ENCODE measurements at places on chromosomes 5 and 9.

DNA sequence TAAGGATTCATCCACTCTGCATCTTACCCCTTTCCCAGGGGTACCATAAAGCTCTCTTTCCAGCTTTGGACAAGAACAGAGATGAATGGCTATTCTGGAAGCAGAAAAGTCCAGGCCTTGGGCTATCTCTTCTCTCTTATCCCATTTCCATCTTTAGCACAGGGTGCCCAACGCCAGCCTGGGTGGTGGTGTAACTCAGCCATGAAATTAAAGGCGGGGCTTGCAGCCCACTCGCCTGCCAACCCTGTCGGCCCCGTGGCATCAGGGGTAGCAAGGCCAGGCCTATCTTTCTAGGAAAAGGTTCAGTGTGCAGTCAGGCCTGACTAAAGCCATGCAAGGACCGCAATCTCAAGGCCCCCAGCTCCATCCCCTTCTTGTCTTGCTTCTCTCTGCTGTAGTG lies 78.7 kb downstream of the FGF18 start:
- DNase-seq: no peak

- DNase-seq: no peak
These were observed 71.4 kb downstream of the CARTPT start for GRCh38 chr5:71790433-71790832.

GRCh38 chr9:131511416-131511815 lies 8.7 kb downstream of the POMT1 start:
- no peak for DNase-seq

DNA sequence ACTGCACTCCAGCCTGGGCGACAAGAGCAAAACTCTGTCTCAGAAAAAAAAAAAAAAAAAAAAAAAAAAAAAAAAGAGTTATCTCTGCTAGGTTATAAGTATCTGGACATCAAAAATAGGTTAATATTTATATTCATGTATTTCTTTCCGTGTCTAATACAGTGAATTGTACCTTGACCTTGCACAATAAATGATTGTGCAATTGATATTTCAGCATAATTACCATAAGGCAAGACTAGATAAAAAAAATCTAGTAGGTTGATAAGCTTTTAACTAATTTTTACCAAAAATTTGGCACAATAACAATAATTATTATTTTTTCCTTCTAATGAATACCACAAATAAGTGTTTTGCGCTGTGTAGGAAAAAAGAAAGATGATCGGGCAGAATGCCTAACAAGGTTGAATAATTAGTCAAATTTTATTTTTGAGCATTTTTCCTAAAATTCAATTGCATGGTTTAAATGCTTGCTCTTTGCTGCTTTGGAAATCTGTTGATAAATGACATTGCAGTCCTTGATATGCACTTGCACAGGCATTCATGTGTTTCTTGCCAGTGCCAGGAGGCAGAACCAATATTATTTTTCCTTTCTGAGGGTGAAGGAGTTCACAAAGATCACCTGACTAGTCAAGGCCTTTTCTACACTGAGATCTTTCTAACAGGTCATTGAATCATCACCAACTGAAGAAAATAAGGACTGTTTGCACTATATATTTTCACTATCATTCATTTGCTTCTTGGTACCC lies 127.5 kb downstream of the ARRDC3 start:
- no peak for DNase-seq

GRCh38 chr5:132526290-132526973 lies 16.9 kb downstream of the IL5 start:
- no peak for DNase-seq

- peak; percentile 38 for DNase-seq
These were observed 471.1 kb upstream of the MPDZ start for GRCh38 chr9:13750639-13751038.

DNA sequence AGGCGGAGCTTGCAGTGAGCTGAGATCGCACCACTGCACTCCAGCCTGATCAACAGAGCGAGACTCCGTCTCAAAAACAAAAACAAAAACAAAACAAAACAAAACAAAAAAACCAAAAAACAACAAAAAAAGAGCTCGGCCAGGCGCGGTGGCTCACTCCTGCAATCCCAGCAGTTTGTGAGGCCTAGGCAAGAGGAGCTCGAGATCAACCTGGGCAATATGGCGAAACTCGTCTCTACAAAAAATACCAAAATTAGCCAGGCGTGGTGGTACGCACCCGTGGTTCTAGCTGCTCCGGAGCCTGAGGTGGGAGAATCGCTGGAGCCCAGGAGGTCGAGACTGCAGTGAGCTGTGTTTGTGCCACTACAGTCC lies 20.2 kb downstream of the TRIM7 start:
- no peak for DNase-seq

GRCh38 chr5:143063175-143063970 lies 293.2 kb downstream of the ARHGAP26 start:
- peak; percentile 13 for DNase-seq

GRCh38 chr9:15116130-15116580 lies 190.9 kb downstream of the TTC39B start:
- no peak for DNase-seq

GRCh38 chr5:67095346-67096171 lies 101.0 kb downstream of the CD180 start:
- peak; percentile 74 for DNase-seq

DNA sequence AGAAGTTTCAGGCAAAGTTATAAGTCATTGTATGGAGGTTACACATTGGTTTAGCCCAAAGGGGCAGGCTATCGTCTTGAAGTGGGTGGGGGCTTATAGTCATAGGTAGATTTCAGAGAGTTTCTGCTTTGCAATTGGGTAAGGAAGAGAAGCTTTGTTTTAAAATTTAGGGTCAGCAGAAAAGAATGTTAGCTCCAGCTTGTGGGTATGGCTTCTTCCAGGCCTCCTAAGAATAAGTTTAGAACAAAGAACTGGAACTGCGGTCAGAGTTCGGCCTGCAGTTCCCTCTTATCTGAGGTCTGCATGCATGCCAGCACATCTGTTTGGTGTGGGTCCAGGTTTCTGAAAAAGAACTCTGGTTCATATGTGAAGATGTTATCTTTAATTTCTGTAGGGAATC lies 96.1 kb downstream of the CYFIP2 start:
- no peak for DNase-seq

DNA sequence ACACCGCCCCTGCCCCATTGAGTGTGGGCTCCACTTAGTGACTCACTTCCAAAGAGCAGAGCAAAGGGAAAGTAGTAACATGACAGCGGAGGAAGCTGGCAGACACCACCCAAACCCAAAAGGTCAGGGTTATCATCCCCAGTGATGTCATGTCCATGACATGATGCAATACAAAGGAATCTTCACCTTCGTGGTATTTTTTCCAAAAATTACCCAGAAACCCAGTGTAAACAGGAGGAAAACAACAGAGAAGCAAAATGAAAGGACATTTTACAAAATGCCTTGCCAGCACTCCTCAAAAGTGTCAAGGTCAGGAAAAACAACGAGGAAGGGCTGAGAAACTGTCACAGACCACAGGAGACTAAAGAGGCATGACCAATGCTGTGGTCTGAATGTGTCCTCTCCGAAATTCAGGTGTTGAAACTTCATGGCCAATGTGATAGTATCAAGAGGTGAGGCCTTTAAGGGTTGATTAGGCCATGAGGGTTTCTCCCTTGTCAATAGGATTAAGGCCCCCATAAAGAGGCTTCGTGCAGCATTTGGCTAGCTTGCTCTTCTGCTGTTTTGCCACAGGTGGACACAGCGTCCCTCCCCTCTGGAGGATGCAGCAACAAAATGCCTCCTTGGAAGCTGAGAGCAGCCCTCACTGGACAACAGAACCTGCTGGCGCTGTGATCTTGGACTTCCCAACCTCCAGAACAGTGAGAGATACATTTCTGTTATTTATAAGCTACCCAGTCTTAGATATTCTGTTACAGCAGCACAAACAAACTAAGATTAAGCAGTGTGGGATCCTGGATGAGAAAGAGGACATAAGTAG lies 30.5 kb upstream of the MED10 start:
- no peak for DNase-seq

DNA sequence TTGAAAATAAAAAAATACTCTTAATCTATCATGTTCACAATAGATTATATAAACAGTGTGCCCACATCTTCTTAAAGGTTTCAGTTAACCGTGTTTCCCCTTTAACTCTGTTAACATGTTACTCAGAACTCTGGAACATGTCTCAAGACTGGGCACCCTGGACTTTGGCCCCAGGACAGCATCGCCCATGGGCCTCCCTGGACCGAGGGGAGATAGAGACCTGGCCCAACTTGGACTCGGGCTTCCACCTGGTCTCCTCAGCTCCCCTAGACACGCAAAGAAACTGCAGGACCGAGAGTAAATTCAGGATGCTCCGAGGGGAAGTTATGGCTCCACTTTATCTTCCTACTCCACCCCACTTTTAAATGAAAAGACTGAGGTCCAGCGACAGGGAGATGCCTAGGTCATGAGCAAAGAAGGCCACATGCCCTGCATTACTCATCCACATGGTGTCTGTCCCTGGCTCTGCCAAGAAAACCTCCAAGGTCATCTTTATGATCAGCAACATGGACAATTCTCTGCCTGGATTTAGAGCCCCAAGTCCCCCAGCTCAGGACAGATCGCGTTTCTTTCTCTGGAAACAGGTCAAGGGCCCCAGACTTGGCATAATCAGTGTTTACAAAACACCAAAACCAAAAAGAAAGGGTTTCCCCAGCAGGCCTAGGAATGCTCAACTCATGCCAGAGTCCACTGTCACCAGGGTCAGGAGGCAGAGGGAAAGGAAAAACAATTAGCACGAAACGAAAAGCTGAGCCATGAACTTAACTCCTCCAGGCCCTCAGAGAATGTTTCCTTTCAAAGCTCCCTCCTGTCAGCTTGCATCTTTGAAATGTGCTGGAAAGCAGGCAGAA lies 17.4 kb downstream of the GPX3 start:
- no peak for DNase-seq

GRCh38 chr5:112737463-112738190 lies at the start of gene APC:
APC (plus strand) TSS chr5:112737885; CDS start chr5:112754891, 17,006 bp downstream.
- DNase-seq: peak; percentile 47

DNA sequence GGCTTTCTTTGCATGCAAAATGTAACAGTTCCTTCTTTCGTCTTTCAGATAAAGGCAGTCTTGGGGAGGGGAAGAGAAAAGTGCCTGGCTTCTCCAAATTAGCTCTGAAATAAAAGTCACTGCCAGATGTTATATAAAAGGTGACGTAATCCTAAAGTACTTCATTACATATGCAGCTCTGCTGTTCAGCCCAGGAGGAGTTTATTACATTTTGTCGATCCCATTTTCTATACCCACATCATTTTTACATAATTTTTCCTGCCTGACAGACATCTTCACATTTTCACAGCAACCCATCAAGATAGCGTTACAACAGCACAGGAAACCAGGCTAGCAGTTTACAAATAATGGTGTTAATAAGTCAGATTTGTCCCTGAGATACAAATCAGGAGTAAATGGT lies 86.7 kb upstream of the SLC30A5 start:
- no peak for DNase-seq

DNA sequence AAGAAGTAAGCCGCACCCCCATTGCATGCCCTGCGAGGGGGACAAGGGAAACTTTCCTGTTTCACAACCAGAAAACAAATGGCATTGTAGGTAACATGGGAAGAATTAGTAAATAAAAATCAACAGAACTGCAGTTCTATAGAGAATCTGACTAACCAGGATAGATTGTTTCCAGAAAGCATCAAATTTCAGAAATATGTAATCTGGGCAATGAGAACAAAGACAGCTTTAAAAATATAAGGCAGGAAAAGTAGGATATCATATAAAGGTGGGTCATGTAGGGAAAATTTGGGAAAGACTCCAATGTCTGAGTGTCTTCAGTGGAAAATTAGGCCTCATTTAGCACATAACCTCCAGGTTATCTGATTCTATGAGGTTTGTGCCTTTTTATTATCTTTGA lies 58.3 kb upstream of the RANBP6 start:
- DNase-seq: no peak

DNA sequence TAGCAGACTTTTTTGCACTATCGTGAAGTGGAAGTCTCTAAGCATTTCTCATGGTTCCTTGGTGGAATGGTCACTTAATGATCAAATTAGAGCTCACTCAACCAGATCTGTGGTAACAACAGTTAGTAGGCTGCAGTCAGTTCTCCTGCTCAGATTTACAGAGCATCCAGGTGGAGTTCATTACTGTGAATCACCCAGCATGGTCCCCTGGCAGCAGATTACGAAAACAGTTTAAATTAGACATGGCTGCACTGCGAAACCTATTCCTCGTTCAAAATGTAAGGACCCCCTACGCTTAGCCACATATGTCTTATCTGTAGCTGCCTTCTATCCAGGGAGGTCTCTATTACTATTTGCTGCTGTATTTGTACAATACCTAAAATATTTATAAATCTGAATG lies 823.6 kb upstream of the ARRDC3 start:
- no peak for DNase-seq

DNA sequence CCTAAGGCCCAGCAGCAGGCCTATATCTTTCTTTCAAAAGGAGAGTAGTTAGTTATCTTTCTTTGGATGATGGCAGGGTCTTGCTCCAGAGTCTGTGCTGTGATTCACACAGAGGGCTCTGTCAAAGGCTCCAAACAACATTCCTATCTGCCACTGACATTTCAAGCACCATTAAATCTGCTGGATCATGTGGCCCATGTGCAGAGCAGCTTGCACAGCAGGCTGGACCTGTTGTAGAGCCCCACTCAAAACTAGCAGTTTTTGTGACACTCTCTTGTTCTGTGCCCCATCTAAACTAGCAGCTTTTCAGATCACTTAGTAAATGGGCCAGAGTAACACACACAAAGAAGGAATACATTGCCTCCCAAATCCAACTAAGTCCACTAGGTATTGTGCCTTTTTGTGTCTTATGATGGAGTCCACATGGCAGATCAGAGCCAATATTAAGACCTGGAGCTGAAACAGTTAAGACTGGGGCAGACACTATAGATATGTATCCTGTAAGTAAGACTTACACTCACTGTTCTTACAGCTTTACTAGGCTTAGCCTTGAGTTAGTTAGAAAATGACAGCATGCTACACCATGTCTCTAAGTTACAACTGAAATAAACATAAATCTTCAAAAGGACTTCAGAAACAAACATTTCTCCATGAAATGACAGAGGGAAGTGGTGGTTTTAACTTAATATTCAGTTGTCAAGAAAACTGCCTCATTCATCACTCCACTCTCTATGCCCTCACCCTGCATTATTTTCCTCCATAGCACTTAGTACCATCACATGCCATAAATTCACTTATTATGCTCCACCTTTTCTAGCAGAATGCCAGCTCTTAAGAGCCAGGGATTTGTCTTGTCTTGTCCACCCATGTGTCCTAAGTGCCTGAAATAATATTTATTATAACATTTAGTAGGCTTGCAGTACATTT lies 400.9 kb downstream of the RAB3C start:
- no peak for DNase-seq

DNA sequence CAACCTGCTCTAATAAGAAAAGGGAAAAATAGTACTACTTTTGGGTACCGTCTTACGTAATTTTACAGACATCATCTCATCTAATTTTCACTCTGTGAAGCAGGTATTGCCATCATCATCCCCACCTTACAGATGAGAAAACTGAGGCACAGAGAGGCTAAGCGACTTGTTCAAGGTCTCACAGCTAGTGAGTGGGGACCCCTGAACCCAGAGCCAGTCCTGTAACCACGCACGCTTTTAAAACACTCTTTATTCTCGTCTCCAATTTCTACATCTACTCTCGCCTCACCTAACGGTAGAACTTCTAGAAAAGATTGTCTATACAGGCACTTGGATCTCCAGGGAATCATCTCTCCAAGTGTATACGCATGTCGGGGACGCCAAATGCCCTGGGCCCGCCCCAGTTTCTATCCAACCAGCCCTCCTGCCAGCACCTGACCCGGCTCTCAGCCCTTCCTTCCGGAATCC lies 1.5 kb upstream of the TRAF1 start:
- DNase-seq: no peak

GRCh38 chr9:134775081-134775951 lies 105.3 kb upstream of the FCN2 start:
- DNase-seq: no peak
